ENCODE measurements at places on chromosomes 7 and 10.

DNA sequence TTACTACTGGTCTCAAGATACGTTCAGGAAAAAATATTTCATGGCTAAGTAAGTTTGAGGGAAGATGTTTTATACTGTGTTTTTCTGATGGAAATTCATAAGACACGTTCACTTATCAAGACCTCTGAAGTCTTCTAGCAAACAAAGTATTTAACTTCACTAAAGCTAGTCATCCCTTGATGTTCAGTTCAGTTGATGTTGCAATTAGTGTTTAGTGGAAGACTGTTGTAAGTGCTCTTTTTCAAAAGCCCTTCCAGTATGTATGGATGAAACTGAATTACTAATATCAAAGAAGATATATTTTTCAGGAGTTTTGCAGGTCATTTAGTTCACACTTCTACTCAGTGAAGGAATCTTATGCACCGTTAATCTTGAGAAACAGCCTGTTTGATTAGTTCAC lies 25.1 kb downstream of the CUL1 start:
- DNase-seq: no peak

DNA sequence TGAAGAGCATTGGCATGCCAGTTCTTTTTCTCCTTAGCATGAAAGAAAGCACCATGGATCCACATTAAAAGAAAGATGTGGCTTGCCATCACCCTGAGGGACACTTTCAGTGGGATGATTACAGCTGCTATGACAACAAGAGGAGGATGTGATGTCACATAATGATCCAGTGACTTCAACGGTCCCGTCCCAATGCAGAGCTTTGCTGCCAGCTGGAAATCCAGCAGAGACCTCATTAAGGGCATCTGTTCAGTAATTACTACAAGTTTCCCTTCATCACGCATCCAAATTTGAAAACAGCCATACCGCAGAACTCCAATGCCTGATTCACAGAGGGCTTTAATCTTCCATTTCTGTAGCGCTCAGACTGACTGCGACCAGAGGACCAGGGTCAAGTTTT lies 206.6 kb downstream of the LSM5 start:
- no peak for DNase-seq

- no peak for DNase-seq
Observed at GRCh38 chr7:71285571-71286145, 153.7 kb downstream of the GALNT17 start.

GRCh38 chr10:67308912-67309311 lies 383.1 kb downstream of the LRRTM3 start:
- DNase-seq: no peak

DNA sequence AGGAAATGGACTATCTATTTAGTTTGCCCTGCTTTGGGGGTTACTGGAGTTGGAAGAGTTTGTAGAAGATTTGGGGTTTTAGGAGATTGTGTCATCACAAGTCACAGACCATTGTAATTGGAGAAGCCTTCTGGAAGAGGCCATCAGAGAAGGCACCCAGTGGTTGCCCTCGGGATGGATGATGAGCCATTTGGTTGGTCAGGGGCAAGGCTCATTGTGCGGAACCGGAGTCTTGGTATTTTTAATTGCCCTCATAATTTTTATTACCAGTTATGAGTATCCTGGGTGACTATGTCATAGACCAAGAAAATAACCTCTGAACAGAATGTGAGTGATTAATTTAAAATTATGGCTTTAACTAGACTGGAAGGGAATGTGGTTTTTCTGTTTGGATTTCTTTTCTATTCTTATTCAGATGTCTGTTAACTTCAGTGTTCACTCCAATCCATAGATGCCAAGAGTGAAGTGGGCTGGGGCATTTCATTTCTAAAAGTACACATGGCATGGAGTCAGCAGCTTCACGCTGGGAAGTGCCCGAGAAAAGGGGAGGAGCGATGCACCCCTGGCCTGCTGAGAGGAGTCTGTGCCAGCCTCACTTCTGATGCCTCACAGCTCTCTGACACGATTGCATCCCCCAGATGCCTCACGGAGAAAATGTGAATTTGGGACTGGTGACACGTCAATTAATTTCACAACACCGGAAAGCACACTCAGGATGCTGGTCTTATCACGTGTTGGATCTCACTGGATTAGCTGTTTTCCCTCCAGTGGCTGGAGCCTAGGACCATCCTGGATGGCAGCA lies 225.6 kb upstream of the IGFBP3 start:
- no peak for DNase-seq

- no peak for DNase-seq
Observed at GRCh38 chr7:8179486-8179885, 82.5 kb downstream of the ICA1 start.

DNA sequence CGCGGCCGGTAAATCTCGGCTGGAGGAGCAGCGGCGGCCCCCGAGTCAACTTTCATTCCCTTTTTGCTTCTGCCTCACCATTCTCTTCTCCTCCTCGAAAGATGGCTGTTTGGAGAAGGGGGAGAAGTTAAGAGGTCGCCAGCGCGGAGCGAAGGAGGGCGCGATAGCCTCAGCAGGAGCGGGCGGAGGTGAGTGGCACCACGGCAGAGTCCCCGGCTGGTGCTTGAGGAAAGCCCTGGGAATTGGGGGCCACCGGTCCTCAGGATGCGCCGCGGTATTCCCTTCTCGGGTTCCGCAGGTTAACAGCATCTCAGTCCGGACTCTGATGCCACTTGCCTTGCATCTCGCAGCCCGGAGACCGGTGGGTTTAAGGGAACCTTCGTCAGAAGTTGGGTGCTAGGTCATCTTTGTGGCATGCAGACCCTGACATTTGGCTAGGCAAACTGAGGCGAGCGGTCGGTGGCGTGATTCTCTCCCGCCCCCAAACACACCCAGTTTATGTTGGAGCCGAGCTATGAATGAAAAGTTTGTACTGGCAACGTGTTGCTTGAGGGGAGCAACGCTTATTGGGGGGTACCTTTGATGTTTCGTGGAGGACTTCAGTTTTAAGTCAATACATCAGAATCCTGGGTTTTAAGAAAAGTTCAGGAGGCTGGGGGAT lies 59.5 kb upstream of the PRPS1L1 start:
- DNase-seq: no peak

DNA sequence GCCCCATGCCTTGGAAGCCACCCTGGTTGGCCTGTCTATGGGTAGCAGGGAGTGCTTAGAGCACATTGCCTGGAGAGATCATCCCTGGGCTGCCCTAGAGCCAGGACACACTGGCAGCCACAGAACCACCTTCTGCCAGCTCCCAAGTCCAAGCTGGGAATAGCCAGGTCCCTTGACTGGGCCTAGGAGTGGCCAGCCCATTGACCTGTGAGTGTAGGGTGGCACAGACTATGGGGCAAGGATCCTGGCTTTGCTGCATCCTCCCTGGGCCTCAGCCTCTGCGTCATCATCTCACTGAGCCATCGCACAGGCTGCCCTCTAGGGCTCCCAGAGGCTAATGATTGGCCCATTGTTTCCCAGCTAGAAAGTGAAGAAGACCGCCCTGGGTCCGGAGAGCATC lies 7.0 kb downstream of the AQP1 start:
- no peak for DNase-seq

DNA sequence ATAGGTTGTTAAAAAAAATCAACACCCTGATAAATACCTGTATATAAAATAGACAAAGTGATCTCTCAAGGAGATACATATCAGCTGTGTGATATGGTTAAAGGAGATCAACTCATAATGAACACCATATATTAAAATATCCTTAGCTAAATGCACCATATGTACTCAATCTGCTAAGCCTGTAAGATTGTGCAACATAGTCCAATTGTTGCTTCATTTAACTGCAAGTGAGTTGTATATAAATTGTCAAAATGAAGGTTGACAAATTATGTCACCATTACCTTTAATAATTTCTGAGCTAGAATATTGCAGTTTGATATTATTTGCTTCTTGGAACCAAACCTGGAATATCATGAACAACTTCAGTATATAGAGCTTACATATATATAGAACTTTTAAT lies 283.7 kb downstream of the MALRD1 start:
- no peak for DNase-seq

DNA sequence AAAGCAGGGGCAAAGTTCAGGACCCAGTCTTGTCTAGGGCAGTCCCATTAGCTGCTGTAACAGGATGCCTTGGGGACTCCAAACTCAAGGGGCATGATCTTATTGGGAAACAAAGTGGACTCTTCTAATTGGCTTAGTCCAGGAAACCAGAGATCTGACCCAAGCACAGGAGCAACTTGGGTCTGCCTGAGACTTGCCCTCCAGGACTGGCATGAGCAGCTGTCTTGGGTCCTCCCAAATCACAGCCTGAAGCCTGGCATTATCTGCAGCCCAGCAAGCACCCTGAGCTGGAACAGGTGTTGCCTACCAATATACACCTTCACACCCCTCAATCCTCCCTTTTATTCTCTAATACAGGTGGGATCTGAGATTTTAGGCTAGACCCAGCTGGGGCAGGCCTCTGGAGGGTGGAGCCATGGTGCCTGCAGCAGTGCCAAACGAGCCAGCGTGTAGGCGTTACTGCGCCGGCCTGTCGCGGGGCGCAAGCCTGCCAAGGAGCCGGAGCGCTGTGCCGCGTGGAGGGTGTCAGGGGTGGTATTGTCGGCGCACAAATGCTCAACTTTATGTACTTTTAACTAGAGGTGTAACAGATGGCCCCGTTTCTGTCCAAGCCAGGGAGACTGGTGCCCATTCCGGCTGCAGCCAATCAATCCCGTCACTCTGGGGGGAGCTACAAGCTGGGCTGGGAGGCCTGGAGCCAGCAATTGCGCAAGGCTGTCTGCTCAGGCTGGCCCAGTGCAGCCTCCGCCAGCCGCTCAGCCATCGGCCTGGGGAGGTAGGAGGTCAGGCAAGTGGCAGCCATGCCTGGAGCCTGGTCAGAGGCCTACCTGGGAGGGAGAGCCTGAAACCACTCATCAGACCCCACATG lies 12.8 kb upstream of the LBX1 start:
- DNase-seq: no peak

GRCh38 chr7:91280604-91281003 lies 16.4 kb downstream of the FZD1 start:
- DNase-seq: no peak

DNA sequence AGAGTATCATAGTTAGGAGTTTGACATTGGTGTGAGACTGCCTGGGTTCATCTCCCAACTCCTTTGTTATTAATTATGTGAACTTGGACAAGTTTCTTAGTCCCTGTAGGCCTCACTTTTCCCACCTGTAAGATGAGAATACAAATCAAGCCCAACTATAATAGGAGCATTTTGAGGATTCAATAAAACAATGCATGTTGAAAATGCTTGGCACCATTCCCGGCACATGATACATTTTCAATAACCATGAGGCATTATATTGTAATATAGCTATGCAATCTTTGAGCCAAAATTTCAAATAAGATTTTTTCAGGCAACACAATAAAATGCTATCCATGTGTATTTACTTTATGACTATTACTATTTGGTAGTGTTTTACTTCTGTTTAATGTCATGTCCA lies 229.0 kb upstream of the SP4 start:
- no peak for DNase-seq

GRCh38 chr7:32536585-32536984 lies 41.3 kb downstream of the AVL9 start:
- no peak for DNase-seq

- no peak for DNase-seq
Observed at GRCh38 chr10:1294748-1295147, 238.6 kb downstream of the WDR37 start.

GRCh38 chr10:115777646-115778045 lies 495.4 kb downstream of the GFRA1 start:
- DNase-seq: no peak

DNA sequence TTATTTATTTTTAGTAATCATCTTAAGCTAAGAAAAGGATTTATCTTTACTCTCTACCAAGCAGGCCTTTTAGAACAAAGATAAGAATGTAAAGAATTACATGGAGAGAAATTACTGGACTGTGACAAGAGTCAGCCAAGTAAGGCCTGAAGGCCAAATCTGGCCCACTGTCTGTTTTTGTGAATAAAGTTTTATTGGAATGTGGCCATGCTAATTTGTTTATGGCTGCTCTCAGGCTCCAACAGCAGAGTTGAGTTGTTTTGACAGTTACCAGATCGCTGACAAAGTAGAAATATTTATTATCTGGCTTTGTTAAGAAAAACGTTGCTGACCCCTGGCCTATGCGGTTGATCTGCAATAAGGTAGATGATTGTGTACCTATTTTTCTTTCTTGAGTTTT lies 6.1 kb downstream of the ARID5B start:
- no peak for DNase-seq

GRCh38 chr7:100895701-100895955 lies at the start of gene ACHE:
Gene ACHE, minus strand, starts transcription at chr7:100895888. Its CDS starts 1,656 bp downstream, at chr7:100894232.
- no peak for DNase-seq

GRCh38 chr10:129642427-129642826 lies 175.4 kb downstream of the MGMT start:
- no peak for DNase-seq

DNA sequence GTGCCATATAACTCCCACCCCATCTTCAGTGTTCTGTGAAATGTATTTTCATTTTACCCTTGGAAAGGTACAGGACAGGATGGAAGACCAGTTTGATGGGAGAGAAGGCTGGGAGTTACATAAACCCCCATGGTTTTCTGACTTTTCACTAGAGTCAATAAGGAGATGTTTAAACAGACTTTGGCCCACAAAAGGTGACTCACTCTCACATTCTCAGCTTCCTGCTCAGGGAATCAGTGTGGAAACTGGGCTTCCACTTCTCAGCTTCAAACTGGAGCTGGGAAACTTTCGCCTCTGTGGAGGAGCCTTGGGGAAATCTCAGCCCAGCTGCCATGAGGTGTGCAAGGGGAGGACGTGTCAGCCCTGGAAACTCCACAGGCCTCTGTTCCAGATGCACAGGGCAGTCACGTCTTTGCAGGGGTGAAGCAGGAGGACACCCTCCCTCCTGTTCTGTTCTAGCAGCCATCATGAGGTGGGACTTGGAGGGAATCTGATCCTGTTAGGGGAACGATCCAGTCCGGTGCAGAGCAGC lies 560.5 kb upstream of the GALNT17 start:
- DNase-seq: no peak

- DNase-seq: no peak
Observed at GRCh38 chr7:157009170-157009777, 1.2 kb downstream of the MNX1 start.

- DNase-seq: peak; percentile 76
Observed at GRCh38 chr10:111338805-111339204, 262.0 kb downstream of the ADRA2A start.

- DNase-seq: no peak
Observed at GRCh38 chr7:150365673-150366398, 2.8 kb upstream of the REPIN1 start.

- no peak for DNase-seq
Observed at GRCh38 chr7:127177156-127177555, 75.6 kb downstream of the GRM8 start.

GRCh38 chr10:21297603-21298383 lies 227.7 kb downstream of the SKIDA1 start:
- DNase-seq: no peak

DNA sequence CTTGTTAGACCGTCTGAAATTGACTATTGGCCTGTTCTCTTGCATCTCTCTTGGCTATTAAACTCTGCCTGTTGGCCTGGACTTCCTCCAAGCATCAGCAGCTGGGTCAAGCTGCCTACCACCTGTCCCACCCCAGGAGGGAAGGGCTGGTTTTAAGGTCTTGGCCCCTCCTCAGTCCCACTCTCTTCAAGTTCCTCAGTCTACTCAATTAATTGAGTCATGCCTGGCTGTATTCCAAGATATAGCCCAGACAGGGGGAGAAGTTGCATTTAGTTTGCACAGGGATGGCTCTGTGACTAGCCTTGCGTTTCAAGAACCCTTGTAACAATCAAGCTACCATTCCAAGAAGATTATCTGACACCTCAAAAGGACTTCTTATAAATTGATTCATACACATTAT lies 113.8 kb upstream of the GLI3 start:
- DNase-seq: no peak

GRCh38 chr7:139168479-139168878 lies 59.0 kb upstream of the ZC3HAV1 start:
- no peak for DNase-seq
